ENCODE measurements at places on chromosomes 6 and 20.
A peak's percentile ranks its signal among the peaks of the same experiment; 100 is the strongest.

GRCh38 chr20:60984666-60985065, 267.4 kb upstream of the CDH4 start:
- peak; percentile 69 for DNase-seq

DNA sequence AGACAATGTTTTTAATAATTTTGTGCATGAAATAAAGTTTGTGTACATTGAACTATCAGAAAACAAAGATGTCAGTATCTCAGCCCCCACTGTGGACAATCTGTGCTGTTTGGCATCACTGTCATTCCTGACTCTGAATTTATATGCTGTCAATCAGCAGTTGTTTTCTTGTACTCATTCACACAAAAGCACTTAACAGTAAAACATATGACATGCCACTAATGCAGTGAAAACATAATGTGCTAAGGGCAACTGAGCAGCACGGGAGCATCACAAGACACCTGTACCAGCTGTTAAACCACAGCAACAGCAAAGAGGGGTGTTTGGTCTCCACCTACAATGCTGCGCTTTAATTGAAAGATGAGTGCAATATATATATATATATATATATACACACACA, 647.8 kb upstream of the SLC35B3 start:
- no peak for DNase-seq

- no peak for DNase-seq
Measured at GRCh38 chr6:57313009-57313408, 4.4 kb upstream of the PRIM2 start.

- no peak for DNase-seq
Measured at GRCh38 chr20:59084041-59084850, 41.7 kb upstream of the PRELID3B start.

DNA sequence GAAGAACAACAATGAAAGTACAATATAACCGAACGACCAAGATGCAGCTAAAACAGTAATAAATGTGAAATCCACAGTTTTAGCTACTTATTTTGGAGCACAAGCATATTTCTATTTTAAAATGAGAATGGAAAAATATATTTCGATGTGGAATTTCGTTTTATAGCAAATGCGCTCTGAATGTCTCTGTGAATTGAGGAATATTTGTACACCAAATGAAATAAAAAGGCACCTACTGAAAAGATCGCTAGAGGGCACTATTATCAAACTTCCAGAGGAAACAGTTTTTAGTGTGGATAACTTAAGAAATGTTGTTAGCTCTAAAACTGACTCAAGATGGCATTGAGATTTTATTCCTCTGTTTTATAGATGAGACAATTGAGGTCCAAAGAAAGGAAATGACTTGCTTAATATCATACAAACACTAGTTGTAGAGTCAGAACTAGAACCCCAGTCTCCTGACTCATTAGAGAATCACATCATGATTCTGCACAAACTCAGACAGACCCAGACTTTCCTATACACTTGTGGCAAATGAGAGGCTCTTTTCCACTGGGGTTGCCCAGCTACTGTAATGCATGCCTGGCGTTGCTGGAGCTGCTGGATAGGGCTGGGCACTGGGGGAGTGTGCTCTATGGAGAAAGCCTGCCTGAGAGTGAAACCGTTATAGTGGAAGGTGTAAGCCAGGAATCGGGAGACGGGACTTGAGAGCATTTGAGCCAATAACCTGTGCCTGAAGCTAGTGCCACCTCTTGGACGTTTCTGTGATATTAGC, 51.9 kb downstream of the GCLC start:
- DNase-seq, result peak; percentile 9

DNA sequence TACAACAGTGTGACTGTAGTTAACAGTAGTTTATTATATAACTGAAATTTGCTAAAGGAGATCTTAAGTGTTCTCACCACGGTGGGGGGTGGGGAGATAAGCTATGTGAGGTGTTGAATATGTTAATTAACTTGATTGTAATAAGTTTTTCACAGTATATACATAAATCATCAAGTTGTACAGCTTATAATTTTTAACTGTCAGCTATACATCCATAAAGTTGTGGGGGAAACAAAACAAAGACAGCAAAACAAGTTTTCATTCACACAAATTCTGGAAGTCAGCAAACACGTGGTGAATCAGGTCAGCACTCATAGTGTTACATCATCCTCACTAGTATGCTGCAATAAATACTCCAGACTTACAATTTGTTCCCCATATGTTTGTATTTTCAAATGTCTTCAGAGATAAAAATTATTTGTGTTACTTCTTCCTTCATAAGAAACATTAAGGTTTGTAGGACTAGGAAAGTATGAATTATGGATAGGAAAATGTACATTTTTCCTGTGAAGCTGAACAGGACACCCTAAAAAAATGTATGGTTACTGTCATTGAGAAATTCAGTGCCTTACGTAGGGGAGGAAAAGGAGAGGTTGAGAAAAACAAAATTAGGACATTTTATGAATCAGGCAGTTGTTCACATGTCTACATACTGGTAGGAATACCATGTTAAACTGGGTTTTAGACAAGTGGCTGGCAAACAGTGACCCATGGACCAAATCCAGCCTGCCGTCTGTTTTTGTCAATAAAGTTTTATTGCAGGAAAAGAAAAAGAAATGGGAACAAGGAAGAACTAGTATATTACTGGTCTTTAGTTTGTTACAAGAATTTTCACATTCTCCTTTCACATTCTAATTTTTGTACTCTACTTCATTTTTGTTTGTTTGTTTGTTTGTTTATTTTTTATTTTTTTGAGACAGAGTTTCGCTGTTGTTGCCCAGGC, 6.0 kb downstream of the SUMO4 start:
- DNase-seq, result no peak

DNA sequence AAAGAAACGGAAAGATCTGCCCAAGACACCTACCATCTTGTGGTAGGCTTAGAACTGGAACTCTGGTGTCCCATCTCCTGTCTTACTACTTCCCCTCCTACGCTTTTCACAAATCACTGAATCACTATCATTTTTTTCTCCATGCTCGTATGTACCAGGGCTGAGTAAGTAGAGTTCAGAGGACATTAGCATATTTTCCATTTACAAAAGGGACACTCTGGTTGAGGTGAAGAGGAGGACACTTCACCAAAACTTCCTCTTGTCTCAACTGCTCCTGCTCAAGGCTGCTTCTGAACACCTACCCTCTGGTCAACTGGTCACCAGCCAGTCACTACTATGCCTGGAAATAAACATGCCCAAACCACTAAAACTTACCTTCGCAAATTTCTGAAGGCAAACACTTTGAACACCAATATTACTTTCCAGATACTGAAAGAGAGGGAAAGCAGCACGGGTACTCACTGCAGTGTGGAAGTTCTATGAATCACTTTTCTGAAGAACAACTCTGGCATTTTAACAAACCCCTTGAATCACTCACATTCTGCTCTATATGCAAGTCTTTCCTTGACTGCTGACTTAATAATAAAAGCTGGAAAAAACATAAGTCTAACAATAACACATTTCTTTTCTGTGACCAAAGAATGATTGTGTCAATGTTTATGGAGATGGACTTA, 123.3 kb downstream of the INSM1 start:
- no peak for DNase-seq

DNA sequence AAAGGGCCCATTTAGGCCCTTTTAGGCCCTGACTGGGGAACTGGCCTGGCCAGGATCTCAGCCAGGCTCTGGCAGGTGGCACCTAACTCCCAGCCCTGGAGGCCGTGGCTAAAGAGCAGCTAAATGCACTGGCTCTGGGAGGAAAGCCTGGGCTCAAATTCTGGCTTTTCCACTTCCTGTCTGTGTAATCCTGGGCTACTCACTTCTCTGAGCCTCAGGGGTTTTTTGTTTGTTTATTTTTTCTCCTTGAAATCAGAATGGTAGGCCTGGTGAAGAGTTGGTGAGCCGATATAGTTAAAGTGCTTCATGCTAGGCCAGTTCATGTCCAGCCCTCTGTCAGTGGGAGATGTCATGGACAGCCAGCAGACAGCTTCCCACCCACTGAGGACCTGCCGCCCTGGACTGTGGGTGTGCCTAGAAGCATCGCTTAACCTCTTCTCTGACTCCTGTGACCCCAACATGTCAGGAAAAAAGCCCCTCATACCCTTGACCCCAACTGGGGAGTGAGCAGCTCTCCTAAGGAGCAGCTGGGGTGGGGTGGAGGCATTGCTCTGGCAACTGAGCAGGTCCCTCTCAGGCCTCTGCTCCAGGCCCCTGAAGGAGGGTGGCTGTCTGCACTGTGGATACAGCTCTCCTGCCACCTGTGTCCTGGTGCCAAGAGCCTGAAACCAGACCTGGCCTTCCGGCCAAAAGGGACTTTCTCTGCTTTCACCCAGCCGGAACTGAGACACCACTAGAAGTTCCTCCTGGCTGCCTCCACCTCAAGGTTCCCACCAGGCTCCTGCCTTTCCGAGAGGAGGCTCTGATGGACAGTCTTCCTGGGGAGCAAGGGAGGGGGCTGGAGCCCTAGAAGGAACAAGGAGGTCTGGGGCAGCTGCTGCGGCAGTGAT, 57.2 kb upstream of the MYL9 start:
- DNase-seq, result peak; percentile 18

GRCh38 chr6:151763303-151763702, 44.2 kb upstream of the ESR1 start:
- DNase-seq, result no peak

DNA sequence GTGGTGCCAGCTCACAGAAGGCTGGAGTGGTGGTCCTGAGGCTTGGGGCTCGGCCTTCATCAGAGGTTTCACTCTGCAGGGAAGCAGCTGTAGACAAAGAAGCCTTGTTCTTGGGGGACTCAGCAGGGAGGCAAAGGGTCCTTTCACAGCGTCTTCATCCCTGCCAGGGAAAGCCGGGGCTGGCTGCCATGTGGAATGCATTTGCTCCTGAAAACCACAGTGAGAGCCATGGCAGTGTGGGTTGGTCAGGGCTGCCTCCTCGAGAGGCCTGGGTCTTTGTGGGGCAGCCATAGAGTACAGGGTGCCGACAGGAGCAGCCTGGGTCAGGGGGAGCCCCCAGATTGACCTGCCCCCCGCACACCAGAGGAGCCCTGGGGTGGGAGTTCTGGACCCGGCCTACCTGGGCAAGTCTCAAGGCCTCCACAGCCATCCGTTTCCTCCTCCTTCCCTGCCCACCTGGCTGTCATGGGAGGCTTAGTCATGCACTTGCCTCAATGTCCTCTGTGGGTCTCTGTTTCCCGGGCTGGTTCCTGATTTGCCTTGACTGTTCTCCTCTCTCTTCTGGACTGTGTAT, 144.0 kb downstream of the CDC5L start:
- no peak for DNase-seq

DNA sequence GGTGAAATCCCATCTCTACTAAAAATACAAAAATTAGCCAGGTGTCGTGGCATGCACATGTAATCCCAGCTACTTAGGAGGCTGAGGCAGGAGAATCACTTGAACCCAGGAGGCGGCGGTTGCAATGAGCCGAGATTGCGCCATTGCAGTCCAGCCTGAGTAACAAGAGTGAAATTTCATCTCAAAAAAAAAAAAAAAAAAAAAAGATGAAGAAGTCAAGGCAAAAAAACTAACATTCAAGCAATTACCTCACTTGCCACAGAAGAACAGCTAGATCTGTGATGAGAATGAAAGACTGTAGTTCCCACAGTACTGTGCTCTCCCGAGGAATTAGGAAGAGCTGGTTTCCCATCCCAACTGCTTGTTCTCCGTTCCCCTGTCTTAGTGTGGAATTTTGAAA, 144.7 kb upstream of the ECI2 start:
- no peak for DNase-seq

DNA sequence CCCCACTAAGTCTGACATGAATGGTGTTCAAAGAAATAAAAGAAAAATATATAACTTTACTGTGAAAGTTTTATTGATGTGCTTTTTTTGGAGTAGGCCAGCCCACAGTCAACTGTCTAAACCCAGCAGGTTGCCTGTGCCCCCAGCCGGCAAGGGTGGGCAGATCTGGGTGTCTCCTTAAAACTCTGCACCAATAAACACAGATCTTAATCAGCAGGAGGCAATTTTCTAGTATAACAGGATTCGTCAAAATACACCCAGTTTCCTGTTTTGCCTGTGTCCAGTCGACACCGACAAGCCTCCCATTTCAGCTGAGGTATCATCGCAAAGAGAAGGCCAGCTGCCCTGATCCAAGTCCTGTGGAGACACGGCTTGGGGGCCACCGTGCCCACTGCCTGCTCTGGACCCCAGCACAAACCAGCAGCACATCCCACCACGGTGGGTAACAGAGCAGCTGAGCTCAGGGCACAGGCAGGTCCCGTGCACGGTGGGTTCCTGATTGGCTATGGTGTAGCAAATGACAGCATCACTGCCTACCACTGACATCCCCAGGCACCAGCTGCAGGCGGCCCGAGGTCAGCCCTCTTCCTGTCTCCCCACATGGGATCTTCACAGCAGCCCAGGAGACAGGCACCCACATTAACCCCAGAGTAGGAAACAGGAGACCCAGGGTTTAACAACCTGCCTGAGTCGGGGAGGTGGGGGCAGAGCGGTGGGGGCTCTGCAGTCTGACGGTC, 15.7 kb downstream of the BMP7 start:
- no peak for DNase-seq

GRCh38 chr6:168117942-168118341, 38.9 kb upstream of the FRMD1 start:
- DNase-seq, result no peak

DNA sequence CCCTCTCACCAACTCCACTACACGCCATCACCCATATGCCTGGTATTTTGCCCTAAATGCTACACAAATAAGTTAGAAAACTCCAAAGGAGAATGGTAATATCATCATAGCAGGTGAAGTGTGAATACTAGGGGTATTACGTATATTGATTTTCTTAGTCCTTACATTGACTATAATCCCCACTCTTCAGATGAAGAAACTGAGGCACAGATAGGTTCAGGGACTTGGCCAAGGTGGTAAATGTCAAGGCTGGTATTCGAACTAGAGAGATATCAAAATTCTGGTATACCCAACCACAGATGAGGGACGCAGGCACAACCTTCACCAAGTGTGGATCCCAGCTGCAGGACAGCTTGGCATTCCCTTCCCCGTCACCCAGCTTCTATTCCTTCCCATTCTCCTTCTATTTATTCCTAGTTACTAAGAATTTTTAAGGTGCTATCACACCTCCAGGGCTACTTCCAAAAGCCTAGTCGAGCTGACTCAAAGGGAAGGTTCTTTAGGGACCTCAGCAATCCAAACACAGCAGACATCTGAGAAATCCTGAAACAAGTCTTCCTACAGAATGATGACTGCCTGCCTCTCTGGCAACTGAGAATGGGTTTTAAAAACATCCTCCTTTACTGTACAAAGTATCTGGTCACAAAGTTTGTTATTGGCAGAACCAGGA, 32.6 kb downstream of the ATXN1 start:
- no peak for DNase-seq

- peak; percentile 42 for DNase-seq
Measured at GRCh38 chr6:107493158-107494057, 3.5 kb downstream of the SOBP start.

- DNase-seq, result no peak
Measured at GRCh38 chr20:14232650-14233049, 104.8 kb downstream of the FLRT3 start.

Data from NCI-H1092 (cell line).